Stimulated activated CD8-positive, alpha-beta memory T cell treated with anti-CD3 and anti-CD28 coated beads, Interleukin-2, amount 100 ng/mL, for 1 hour (primary cell): ENCODE measurements at places on chromosomes 7 and 10.

DNA sequence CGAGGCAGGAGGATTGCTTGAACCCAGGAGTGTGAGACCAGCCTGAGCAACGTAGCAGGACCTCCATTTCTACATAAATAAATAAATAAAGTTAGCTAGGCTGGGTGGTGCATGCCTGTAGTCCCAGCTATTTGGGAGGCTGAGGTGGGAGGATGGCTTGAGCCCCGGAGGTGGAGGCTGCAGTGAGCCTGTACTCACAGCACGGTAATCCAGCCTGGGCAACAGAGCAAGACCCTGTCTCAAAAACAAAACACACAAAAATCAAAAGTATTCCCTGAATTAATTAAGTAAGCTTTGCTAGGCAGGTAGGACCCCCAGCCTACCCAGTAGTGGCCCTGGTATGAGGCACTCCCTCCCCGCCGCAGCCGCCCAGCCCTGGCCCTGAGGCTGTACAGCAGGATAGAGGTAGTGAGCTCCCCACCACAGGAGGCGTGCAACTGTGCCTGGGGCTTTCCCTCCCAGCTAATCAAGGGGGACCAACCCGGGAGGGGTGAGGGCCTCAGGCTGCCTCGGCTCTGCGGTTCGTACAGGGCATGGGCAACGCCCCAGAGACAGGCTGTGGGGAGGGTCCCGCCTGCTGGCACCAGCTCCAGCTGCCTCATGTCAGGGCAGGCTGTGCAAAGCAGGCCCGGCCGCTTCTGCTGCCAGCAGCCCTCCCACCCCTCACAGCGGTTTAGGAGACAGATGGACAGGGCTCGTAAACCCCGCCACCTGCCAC, 1.0 kb upstream of the CYP2W1 start:
- DNase-seq: no peak

DNA sequence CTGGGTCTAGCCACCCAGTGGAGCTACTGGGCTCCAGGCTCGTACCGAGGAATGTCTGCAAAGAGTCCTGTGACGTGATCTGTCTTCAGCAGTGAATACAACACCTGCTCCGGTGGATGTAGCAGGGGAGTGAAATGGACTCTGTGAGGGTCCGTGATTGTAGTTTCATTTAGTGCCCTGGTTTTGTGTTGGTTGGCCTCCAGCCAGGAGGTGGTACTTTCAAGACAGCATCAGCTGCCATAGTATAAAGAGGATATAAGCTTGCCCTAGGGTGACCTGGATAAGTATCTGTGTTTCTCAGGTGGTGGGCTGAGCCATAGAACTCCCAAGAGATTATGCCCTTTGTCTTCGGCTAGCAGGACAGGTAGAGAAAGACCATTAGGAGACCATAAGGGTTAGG, 24.6 kb upstream of the WNT2 start:
- DNase-seq: no peak

- DNase-seq: no peak
These were observed 12.7 kb upstream of the BNIP3 start for GRCh38 chr10:131994435-131994834.

GRCh38 chr7:105752671-105753275, 123.6 kb downstream of the ATXN7L1 start:
- DNase-seq: no peak

- no peak for DNase-seq
These were observed 34.4 kb upstream of the SLC29A4 start for GRCh38 chr7:5248201-5248885.

GRCh38 chr10:114868870-114869519, 47.4 kb downstream of the FHIP2A start:
- no peak for DNase-seq

GRCh38 chr7:42886129-42886528, 25.7 kb downstream of the C7orf25 start:
- DNase-seq: no peak

- DNase-seq: no peak
These were observed 12.0 kb downstream of the CACUL1 start for GRCh38 chr10:118742782-118743181.

GRCh38 chr7:93835702-93836101, 54.9 kb downstream of the TFPI2 start:
- DNase-seq: no peak

DNA sequence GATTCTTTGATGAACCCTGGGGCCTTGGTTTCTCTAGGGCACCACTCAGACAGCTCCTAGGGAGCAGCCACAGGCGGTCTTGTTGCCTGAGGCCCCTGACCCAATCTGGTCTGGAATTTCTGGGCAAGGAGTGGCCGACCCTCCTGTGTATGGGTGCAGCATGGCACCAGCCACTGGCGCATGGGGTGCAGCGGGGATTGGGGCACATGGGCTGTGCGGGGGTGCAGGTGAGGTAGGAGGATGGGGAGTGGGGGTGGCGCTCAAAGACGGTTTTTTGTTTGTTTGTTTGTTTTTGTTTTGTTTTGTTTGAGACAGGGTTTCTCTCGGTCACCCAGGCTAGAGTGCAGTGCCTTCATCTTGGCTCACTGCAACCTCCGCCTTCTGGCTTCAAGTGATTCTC, 62.3 kb downstream of the HTR5A start:
- DNase-seq: no peak

- no peak for DNase-seq
These were observed 1.9 kb upstream of the FAM170B start for GRCh38 chr10:49135575-49136313.

GRCh38 chr10:84587789-84588188, 259.4 kb downstream of the CCSER2 start:
- DNase-seq: no peak

DNA sequence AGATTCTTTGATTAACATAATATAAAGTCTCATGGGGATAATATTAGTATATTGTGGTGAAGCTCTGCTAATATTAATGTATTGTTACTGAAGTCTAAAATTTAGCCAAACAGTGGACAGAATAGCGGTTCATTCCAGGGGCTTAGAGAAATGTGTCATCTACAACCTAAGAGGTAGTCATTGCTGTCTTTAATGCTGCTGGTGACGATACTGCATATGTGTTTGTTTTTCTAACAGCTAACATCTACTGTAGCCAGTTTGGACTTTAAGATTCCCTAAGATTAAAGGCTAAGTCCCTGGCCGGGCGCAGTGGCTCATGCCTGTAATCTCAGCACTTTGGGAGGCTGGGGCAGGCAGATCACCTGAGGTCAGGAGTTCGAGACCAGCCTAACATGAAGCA, 102.0 kb upstream of the SAMD8 start:
- no peak for DNase-seq

GRCh38 chr7:144834641-144835144, 1.2 kb downstream of the TPK1 start:
- DNase-seq: no peak

DNA sequence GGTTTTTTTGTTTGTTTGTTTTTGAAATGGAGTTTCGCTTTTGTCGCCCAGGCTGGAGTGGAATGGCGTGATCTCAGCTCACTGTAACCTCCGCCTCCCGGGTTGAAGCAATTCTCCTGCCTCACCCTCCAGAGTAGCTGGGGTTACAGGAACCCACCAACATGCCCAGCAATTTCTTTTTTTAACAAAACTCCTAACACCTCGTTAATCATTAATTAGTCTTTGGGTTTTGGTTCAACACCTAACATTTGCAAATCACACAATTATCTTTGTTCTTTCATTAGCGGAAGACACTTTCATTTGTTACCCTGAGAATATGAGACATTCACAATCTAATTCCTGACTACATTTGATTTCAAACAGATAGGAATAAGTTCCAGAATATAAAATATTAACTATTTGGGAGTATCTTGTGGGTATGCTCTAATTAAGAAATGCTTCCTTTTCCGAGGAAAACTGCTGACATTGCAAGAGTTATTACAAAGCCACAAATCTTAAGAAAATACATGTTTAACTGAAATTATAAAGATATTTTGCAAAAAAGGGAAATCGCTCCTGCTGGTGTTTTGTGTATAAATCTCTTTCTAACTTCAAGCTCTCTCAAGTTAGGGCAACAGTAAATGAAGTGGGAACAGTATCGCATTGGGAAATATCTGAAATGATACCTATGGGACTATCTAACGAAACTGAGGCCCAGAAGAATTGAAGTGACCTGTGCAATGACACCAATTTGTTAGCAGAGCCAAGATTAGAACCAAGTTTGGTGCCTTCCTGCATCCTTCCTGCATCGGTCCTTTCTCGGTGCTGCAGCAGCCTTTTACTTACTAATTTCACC, 1.2 kb upstream of the LSM8 start:
- no peak for DNase-seq

DNA sequence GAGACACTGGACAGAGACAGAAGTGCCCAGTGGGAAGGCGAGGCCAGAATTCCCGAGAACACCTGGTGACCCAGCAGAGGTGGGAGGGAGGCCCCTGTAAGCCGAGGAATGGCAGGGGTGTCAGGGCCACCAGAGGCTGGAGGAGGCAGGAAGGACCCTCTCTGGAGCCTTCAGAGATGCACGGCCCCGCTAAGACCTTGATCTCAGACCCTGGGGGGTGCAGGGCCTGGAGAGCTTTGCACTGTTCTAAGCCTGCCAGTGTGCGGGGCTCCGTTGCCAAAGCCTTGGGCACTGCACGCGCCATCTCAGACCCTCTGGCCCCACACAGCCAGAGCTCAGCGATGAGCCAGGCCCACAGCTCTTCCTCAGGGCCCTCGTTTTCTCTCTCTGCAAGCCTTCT, 557.1 kb downstream of the PTPRN2 start:
- DNase-seq: no peak

DNA sequence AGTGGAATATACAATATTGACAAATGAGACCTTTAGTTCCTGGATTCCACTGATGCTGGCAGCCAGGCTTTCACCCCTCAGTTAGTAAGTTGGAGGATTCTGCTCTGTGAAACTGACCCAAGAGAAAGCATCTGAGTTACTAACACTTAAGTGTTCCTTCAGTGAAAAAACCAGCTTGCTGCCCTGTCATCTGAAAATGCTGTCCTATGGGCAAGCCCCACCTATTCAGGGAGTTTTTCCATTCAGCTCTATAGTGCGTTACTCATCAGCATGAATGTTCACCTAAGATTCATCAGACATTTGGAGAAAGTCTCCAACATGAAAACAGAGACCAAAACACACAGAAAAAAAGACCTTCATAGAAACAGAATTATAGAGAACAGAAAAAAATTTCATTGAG, 37.9 kb downstream of the PRPF18 start:
- DNase-seq: no peak

DNA sequence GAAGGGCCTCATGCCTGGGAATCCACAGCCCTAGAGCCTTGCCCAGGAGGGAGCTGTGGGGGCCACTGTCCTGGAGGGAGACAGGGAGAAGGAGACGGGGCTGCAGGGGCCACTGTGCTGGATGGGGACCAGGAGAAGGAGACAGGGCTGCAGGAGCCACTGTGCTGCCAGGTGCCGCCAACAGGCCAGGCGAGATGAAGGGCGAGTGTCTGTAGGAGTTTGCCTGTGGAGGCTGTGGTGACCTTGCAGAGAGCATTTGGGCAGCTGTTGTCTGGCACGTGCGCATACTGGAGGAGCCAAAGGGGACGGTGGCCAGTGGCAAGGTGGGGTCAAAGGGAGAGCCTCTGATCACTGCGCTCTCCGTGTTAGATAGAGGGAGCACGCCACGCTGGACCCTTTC, 79.2 kb downstream of the NKX6-2 start:
- no peak for DNase-seq

GRCh38 chr7:71290452-71290851, 158.5 kb downstream of the GALNT17 start:
- DNase-seq: no peak

- peak; percentile 18 for DNase-seq
These were observed 2.9 kb upstream of the MYOZ1 start for GRCh38 chr10:73644015-73644743.

- no peak for DNase-seq
These were observed 84.0 kb upstream of the SMNDC1 start for GRCh38 chr10:110388687-110389052.

GRCh38 chr10:91590904-91591796, 41.7 kb downstream of the PPP1R3C start:
- no peak for DNase-seq

GRCh38 chr7:25311346-25311745, 83.1 kb upstream of the NPVF start:
- no peak for DNase-seq

DNA sequence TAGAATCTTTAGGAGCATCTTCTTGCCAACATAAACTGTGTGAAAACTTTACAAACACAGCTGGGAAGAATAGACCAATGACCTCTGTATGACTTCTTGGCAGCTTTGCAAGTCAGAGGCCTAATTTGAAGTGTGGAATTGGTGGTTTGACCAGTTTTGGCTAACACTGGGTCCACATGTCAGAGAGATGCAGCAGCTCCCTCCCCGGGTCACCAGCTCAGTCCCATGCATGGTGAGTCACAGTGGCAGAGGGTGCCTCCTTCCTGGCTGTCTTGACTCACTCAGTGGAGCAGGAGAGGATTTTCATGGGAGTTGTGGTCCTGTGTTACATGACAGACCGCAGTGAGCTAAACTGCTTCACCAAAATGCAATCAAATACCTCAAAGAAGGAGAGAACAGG, 8.2 kb upstream of the STARD3NL start:
- DNase-seq: peak; percentile 2

DNA sequence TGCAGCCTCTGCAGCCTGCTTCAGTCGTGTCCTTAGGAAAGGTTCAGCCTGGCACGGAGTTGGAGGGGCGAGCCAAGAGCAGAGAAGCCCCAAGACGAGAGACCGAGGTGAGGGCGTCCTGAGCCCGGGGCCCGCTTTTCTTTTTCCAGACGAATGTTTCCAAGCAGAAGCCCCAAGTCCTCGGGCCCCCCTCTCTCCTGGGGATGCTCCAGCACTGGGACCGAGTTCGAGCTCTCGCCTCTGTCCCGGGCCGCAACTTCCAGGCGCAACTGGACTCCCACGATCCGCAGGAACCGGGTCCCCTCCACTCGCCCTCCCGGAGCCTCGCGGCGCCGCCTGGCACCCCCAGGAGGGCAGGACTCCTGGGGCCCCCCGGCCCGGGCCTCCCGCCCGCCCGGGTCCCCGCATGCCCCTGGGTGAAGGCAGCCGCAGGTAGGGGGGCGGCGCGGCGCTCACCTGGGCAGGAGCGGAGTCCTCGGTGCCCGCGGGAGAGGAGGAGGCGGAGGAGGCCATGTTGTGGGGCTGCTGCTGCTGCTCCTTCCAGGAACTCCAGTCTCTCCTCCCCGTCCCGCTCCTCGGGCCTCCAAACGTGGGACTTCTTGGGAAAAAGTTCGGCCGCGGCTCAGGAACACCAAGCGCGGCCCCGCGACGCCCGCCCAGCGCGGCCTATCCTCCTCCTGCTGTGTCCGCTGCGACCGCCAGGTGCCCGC, 45.3 kb upstream of the CDK1 start:
- DNase-seq: no peak

DNA sequence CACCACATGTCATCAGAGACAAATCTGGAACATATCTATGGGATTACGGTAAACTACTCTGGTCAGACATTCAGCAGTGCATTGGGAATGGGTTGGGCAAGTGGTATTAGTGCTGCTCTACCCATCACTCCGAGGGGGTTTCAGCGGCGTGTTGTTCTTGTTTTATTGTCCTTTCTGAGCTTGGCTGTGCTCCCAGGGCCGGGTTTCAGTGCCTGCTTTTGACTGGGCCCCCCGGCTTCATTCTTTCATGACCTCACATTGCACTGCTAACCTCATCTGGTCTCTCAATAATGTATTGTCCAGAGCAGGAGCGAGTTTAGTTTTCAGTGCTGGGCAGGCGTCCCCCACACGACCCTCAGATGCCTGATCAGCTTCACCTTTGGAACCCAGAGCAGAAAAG, 364.6 kb downstream of the PAXIP1 start:
- no peak for DNase-seq

GRCh38 chr10:85976267-85976793, 390.3 kb downstream of the GRID1 start:
- DNase-seq: no peak

GRCh38 chr10:23675585-23675984, 236.7 kb downstream of the OTUD1 start:
- DNase-seq: no peak

- no peak for DNase-seq
These were observed 78.0 kb upstream of the PPP2R2D start for GRCh38 chr10:131822692-131823245.
